ENCODE measurements at places on chromosomes 7 and 10. TPM values are rescaled to one million over a fixed set of nuclear protein-coding genes. Genes with fewer than 3 reads are reported as not detected.

Gene TRDMT1
- 10.4 TPM for total RNA-seq

Gene ACSL5
- 9.0 TPM for total RNA-seq

Gene CCSER2
- 141 TPM for total RNA-seq

Gene ASZ1
- not detected for total RNA-seq

Gene NME8
- not detected for total RNA-seq

Gene SPAM1
- total RNA-seq: not detected

Gene LRMDA
- total RNA-seq: not detected

Gene KEL
- not detected for total RNA-seq

Gene PILRB
- total RNA-seq: 84.3 TPM

Gene EPHB6
- total RNA-seq: 15.3 TPM
